CD8-positive, alpha-beta T cell (primary cell): ENCODE measurements at places on chromosomes 1 and 21. TPM values are rescaled to one million over a fixed set of nuclear protein-coding genes. Genes with fewer than 3 reads are reported as not detected.

DNA sequence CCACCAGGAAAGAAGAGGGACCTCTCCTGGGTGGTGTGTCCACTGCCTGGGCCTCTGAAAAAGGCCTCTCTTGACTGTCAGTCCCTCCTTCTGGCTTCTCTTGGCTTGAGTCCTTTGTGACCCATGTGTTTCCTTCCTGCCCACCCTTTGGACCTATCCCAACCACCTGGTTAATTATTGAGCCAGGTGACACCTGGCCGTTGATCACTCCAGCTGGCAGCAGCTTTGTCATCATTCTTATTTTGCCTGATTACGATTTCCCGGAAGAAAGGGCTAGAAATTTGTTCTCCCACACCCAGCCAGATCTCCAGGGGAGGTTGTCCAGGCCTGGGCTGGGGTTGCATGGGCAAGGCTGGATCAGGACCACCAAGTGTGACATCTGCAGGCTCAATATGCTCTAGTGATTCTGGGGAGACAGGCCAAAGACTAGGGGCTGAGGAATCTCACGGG, 24.8 kb downstream of the CSF1 start:
- DNase-seq = no peak

- DNase-seq = no peak
Observed at GRCh38 chr1:31733389-31734219, 29.8 kb upstream of the COL16A1 start.

GRCh38 chr1:94105957-94106529, 14.9 kb downstream of the ABCA4 start:
- DNase-seq = no peak

GRCh38 chr1:6185635-6186382, 5.7 kb upstream of the CHD5 start:
- no peak for DNase-seq

DNA sequence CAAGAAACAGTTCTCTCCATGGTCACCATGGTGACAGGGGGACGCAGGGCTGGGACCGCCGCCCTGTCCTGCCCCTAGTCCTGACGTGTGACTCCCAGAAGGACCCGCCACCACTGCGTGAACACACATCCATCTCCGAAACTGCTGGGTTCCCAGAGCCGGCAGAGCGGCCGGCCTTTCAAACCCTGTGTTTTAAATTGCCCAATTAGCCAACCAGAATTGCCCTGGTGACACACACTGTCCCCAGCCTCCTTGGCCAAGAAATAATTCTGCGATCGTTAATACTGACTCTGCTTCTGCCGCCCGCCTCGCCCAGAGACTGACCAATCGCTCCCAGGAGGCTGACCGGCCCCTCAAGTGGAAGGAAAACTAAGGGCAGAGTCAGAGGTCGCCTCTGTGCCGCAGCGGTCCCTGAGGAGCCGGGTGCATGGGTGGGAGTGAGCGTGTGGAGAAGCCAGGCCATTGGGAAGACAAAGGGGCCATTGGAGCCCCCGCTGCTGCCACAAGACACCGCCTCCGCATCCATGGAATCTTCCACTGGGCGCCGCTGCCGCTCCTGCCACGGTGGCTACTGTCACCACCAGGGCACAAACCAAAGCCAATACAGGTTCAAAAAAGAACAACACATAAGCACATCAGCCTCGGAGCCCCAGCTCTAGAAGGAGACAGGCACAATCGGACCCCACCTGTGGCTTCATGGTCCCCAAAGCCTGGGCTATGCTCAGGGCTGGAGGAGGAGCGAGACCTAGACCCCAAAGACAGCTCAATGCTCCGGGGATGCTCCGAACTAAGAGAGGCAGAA, 273.2 kb downstream of the NPHP4 start:
- no peak for DNase-seq

GRCh38 chr1:86914998-86915736, 732 bp downstream of the HS2ST1 start:
- DNase-seq = peak; percentile 72

DNA sequence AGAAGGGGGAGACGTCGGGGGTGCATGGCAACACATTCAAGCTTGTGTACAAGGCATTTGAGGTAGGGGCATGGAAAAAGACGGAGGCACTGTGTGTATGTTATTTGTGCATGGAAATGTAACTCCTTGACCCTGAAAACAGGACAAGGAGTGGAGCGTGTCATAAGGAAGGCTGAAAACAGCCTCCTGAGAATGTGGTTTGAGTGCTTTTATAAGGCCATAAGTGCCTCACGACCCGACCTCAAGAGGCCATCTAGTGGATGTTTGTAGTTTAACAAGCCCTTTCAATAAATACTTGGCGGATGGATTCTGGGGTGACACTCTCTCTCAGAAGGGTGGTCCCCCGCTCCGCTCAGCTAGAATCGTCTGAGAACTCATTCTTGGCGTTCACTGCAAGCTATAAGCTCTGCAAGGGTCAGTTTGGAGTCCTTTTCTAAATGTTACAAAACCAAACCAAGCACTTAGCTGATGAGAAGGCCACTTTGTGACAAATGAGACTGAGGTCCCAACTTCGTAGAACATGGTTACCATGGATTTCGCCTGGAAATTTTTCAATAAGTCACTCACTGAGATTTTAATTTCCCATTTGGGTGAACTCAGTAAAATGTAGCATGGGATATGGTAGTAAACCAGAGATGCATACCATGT, 38.8 kb upstream of the CLCA4 start:
- DNase-seq = peak; percentile 49

GRCh38 chr1:173532237-173532636, 55.1 kb downstream of the PRDX6 start:
- DNase-seq = no peak

The OPRD1 gene
- total RNA-seq = not detected

DNA sequence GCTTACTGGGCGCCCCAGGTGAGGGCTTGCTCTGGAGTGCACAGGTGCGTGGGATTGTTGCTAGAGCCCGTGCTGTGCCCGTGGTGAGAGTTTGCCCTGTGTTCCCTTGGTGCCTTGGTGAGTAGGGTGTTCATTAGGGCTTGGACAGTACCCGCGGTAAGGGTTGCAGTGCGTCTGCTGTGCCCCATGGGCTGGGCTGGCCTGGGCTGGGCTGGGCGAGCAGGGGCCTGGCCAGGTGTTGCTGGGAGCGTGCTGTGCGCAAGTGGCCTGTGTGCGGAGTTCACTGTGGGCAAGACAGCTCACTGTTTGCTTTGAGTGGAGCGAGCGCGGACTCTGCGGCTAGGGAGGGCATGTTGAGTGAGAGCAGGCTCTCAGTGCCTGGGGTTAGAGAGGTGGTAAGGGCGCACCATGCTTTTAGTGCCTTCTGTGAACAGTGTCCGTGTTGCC, 725 bp downstream of the CR1L start:
- peak; percentile 9 for DNase-seq

- no peak for DNase-seq
Observed at GRCh38 chr1:39204441-39205081, at the start of gene MACF1. Gene MACF1 (plus strand): TSS chr1:39204695. CDS start chr1:39205023, 328 bp downstream.

The EFNA3 gene
- 0.46 TPM for total RNA-seq

- no peak for DNase-seq
Observed at GRCh38 chr21:16418642-16419041, 688.9 kb downstream of the USP25 start.

The KCNJ9 gene
- not detected for total RNA-seq

GRCh38 chr1:59556802-59557548, 257.8 kb upstream of the HOOK1 start:
- DNase-seq = no peak

DNA sequence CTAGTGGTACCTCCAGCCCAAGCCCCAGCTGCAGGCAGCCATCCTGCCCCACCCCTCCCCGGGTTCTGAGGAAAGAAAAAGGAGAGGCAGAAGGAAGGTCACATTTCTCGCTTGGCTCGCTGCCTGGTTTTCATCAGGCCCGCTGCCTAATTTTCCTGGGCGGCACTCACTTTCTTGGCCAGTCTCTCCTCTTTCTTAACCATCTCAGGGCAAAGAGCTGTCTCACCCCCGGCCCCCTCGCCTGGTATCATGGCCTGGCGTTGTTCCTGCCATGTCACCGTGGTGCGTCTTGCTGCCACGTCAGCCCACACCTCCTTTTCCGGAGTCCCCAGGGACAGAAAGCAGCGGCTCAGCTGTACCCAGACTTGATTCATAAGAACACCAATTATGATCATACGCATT, 26.6 kb upstream of the CASZ1 start:
- DNase-seq = no peak

- no peak for DNase-seq
Observed at GRCh38 chr1:112636056-112636455, 16.4 kb downstream of the CAPZA1 start.

DNA sequence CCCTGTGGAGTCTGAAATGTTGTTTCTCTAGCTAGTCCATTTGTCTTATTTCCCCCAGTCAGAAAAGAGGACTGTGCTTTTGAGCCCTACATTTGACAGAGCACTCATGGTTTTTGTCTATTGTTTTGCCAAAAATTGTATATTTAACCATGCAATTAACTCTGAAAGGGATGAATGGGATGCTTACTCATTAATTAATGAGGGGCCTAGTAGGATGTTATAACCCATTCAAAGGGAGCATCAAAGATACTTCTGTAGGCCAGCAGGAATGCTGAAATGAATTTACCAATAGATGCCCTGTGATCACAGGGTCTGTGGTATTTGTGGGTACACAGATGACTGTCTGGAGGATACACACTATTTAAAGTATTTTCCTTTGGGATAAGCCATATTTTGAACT, 147.7 kb downstream of the FCRL5 start:
- no peak for DNase-seq

GRCh38 chr1:69070660-69071373, 496.9 kb upstream of the LRRC7 start:
- DNase-seq = no peak

GRCh38 chr1:23215751-23216449, 1.4 kb downstream of the HTR1D start:
- DNase-seq = no peak

DNA sequence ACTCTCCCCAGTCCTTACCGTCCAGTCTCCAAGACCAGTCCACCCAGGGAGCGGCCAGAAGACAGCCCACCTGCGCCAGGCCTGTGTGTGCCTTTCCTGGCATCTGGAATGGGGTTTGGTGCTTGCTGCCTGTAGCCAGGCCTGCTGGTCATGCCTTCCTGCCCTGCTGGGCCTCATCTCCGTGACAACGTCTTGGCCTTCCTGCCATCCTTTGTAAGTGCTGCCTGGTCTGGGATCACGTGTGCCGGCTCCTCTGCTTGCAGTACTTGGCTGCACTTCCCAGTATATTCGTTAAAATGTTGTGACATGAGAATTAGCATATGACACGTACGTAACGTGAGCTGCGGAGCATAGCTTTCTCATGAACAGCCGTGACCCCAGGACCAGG, 145.3 kb upstream of the COL6A1 start:
- no peak for DNase-seq

- DNase-seq = no peak
Observed at GRCh38 chr1:18578271-18578670, 52.4 kb upstream of the PAX7 start.
